Choroid plexus epithelial cell (primary cell): ENCODE measurements at places on chromosomes 16 and 17.

DNA sequence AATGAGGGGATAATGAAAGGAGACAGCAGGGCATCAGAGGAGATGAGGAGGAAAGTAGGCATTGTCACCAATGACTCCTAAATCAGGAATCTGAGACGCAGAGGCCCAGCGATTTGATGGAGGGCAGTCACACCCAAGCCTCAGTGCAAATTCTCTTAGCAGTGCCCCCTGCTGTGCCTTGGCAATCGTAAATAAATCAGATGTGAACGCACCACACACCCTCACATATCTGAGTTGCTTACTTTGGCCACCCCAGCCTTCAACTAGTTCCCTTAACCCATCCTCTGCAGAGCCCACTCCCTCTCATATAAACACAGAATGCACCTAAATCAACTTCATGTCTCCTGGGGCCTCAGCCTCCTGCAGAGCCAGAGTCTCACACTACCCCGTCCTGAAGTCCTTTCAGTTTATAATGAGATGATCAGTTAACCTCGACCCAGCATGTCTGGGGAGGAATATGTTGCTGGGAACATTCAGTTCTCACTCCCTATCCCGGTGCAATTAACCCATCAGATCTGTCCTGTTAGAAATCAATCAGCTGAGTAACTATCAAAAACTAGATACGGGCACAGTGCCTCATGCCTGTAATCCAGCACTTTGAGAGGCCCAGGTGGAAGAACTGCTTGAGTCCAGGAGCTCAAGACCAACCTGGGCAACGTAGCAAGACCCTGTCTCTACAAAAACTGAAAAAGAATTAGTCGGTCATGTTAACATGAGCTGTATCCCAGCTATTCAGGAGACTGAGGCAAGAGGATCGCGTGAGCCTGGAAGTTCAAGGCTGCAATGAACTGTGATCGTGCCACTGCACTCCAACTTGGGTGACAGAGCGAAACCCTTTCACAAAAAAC, 78.4 kb downstream of the SLC39A11 start:
- DNase-seq, result peak; percentile 94

DNA sequence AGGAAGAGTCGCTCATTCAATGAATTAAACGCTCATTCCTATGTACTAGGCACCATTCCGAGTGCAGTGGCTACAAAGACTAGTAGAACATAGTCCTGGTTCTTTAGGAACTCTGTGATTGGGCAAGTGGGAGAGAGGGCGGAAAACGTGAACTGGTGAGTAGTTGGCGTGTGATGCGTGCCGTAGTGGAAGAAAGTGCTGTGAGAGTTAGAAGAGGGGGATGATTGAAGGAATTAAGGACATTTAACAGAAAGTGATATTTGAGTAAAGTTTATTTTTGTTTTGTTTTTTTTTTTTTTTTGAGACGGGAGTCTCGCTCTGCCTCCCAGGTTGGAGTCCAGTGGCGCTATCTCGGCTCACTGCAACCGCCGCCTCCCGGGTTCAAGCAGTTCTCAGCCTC, 7.9 kb upstream of the SLFN14 start:
- DNase-seq, result peak; percentile 70

DNA sequence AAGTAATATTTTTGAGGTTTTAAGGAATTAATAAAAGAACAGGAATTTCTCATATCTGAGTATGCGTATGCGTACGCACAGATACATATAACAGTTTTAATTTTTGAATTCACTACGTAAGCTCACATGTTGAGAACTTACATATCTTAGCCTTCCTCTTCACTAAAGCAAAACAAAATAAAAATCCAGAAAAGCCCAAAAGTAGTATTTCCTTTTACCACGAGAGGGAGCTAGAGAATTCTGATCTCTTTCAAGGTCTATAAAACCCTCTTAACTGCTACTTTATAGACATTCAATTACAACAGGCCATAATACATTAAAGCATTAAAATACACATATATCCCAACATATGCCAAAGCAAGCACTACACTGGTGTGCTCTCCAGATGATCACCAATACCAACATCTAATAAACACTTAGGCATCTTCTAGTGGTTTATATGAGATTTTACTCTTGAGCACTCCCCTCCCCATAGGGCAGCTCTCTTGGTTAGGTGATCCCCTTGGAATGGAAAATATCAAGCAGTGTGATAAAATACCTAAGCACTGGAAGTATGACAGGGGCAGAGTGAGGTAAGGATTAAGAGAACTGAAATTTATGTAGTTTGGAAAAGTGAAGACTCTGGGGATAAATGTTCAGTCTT, 94.0 kb downstream of the SKAP1 start:
- DNase-seq, result peak; percentile 62

GRCh38 chr16:81275795-81276194, 37.3 kb downstream of the BCO1 start:
- DNase-seq, result no peak

- DNase-seq, result no peak
These were observed 273.4 kb downstream of the NTN1 start for GRCh38 chr17:9294661-9295210.

- no peak for DNase-seq
These were observed 10.0 kb downstream of the SPATA32 start for GRCh38 chr17:45251931-45252330.
